Midbrain (tissue), 1 donor: ENCODE measurements at places on chromosomes 13 and 19.

DNA sequence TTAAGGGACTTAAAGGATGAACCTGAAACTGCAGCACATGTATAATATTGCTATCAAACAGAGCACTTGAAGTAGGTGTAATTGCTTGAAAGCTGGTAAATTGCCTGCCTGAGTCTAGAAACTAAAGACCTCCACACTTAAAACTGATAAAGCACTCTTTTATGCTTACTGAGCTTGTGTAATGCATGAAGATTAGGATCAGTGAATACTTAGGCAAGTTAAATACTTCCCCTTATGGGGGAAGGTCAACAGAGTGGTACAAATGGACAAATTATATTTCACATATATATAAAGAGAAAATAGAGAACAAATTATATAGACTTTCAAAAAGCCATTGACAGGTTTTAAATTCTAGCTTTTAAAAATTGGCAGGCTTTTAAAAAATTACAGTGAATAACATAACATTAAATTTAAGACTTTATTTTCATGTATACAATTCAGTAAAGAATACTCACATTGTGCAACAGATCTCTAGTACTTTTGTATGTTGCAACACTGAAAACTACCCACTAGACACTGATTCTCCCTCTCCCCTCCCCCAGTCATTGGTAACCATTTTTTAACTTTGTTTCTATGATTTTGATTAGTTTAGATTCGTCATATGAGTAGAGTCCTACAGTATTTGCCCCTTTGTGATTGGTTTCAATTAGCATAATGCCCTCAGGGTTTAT is 23.9 kb downstream of the PIBF1 start:
- DNase-seq: no peak

- DNase-seq: no peak
These were observed 54.6 kb upstream of the KCTD4 start for GRCh38 chr13:45255247-45255987.

GRCh38 chr13:113786262-113786841 is 27.3 kb downstream of the TMEM255B start:
- no peak for DNase-seq

DNA sequence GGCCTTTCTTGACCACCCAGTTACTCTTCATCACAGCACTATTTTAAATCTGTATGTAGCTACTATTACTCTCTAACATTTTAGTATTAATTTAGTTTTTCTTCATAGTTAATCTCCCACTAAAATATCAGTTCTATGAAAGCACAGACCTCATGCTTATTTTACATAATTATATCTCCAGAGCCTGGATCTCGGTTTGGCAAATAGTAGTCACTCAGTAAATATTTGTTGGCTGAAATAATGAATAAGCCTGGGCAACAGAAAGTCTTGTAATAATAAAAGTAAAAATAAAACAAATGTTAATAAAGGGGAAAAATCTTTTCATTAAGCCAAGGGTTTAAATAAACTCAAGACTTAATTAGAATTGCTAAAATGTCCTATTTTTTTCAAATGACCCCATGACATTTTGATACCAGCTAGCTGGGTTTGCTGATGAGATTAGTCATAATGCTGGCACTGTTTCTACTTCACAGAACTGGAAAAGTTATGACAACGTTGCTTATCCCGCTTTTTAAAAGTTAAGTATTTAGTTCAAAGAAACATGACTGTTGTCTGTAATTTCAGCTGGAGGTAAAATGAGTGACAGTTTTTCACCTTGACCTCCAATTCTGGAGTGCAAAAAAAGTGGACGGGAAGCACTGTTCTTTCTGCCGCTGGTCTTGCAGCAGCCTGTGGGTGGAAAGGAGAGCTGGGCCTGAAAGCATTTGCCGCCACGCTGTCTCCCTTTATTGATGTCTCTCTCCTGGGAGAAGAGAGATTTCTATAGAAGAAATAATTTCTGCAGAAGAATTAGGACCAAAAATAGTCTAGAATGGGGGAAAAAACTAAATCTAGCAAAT is 85.2 kb upstream of the SPATA13 start:
- no peak for DNase-seq

DNA sequence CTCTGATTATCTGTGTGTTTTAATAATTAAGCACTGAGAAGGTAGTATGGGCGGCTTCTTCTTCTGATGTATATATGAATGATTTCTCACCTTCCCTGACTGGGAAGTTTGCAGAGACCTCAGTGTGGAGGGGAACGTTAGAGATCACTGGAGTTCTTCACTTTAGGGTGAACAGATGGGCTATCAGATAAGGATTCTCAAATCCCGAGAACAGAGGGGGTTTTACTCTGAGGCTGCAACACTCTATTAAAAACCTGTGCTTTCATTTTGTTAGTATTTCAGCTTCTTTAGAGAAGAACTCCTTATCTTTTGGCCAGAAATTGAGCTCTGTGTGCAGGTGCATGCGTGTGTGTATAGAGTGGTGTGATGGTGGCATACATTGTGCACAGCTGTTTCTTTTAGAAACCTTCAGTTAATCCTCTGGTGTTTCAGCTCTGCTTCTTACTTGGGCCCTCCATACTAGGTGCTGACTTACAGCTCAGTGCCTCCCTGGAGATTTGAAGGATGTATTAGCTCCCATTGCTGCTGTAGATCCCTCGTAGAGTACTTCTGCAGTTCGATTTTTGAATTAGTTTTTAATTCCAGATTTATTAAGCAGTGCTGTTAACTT is 45.3 kb upstream of the PCDH9 start:
- DNase-seq: no peak

DNA sequence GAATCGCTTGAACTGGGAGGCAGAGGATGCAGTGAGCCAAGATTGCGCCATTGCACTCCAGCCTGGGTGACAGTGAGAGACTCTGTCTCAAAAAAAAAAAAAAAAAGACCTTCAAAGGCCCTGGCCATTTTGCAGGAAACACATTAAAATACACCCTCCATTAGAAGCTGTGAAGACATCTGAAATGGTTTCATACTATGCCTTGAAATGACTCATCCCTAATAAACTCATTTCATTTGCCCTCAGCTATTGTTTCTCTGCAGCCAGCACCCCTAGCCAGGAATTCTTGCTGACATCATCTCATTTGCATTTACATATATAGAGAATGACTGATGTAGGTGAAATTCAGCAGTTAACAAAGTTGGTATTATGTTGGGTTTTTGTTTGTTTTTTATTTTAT is 8.7 kb downstream of the EML2 start:
- DNase-seq: no peak

DNA sequence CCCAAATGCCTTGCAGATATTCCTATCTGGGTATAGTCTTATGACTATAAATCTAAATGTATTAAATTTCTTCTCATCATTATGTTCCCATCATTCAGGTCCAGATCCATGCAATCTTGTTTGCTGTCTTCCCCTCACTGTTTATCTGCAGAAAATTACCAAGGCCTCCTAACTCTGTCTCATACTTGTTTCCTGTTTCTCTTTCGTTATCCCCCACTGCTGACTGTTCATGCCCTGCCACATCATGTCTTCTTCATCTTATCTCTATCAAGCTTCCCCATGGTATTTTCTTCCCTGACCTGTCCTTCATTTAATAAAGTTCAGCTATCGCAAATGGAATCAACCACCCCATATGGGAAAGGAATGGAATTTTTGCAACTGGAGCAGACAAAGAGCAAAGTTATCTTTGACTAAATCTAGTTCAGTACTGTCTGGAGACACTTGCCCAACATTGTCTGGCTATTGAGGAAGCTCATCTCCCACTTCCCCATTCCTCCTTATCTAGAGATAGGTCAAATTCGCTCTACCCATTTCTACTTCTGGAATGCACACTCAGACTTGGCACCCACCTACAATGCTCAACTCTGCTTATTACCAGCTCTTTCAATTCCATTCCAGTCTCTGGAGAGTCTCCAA is 1358.1 kb downstream of the EFNB2 start:
- DNase-seq: peak; percentile 2

DNA sequence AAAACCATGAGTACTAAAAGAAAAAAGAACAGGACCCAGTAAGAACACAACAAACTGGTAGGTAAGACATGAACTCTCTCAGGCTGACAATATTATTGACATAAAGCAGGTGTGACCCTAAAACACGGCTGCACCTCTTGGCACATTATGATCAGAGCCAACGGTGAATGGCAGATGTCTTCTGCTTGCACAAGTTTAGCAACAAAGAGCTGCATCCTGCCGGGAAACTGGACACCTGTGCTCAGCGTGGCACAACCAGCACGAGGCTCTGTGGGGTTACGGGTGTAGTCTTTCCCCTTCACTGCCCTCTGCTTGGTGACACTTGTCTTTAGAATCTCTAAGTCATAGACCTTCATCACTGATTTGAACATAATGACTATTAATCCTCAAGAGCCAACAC is 97.9 kb downstream of the DOCK9 start:
- DNase-seq: no peak

- no peak for DNase-seq
These were observed 17.6 kb downstream of the TMEM38A start for GRCh38 chr19:16678498-16678897.

DNA sequence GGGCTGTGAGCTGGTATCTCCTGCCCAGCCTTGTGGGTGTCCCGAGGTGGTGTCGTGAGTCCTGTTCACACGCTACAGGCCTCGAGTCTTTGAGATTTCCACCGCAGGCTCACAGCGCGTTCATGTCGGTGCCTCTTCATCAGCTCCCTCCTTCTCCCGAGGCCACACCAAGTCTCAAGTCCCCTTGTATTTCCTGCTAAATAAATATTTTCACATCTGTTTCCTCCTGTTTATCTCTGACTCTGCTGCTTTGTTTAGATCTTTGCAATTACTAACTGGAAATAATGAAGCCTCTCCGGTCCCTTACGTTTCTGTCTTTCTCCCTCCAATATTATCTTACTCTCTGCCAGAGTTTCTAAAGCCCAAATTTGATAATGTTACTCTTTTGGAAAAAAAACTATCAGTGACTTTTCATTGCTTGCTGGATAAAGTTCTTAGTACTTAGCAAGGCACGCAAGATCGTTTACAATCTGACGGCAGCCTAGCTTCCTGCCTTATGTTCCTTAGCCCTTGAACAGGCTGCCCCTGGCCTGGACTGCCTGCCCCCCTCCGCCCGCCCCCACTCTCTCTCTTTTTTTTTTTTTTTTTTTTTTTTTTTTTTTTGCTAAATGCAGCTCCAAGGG is 130.5 kb upstream of the RNF113B start:
- DNase-seq: no peak

GRCh38 chr13:85427416-85427815 is 371.8 kb downstream of the SLITRK6 start:
- DNase-seq: no peak

- no peak for DNase-seq
These were observed 213.7 kb downstream of the RFC3 start for GRCh38 chr13:34031610-34032009.

DNA sequence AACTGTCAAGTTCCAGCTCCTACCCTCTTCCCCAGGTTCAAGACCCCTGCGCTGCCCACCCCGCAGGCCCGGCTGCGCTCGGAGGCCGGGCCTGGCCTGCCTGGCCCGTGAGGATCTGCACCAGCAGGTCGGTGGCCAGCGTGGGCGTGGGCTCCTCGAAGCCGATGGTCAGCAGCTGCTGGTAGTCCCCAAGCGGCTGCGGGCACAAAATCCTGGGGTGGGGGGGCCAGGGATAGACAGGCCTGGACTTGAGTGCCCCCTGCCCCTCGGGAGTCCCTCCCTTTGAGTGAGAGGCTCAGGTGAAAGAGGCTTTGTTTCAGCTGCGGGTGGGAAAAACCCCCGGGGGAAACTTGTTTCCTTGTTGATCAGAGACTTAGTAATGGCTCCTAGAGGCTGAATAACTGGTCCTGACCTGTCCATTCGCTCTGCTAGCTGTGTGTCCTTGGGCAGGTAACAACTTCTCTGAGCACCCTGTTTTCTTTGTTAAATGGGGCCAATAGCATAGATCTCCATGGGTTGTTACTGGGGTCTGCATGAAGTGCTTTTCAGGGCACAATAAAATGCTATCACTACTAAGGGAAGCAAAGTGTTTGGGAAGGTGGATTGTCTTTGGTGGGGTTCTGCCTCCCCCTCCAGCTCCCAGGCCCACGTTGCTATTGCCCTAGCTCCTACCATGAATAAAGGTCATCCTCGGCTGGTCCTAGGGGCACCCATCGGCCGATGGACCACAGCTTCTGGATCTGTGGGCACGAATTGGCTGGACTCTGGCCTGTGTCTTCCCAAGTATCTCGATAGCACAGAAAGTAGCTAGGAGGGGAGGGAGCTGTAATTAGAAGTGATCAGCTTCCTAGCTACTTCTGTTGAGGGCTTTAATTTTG is 3.5 kb downstream of the C19orf67 start:
- DNase-seq: no peak

DNA sequence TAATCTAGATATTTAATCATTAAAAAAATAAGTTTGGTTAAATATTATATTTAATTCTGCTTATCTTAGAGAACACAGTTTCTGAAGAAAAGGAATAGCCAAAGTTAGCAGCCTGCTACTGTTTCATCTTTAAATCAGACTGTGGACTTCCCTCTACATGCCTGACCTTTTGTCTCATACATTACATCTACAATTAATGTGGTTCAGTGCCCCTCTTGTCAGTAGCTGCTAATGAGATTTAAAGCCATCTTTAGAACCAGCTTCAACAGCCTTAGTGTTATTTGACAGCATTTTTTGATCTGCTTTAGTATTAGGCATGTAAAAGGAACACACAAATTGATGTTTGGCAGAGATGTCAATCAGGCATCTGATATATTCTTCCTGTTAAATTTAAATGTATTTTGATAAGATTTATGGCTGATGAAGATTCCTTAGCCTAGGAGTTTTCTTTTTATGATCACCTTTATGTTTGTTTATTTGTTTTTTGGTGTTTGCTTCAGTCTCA is 1925.8 kb upstream of the PRR20A start:
- no peak for DNase-seq

DNA sequence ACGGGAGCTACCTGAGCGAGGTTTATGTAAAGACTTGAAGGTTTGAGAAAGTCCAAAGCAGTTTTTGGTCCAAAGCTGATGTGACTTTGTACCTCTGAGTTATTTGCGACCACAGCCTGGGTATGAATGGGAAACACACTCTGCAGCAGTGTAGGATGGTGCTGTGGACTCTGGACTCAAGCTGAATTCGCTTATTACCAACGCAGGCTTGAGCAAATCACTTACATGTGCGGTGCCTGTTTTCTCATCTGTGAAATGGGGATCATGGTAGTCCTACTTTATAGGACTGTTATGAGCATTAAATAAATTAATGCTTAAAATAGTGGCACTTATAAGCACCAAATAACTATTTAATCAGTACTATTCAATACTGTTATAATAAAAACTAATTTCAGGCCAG is 176.5 kb downstream of the PAN3 start:
- no peak for DNase-seq

- DNase-seq: peak; percentile 73
These were observed 540 bp upstream of the ZFP36 start for GRCh38 chr19:39405958-39406655.

- peak; percentile 25 for DNase-seq
These were observed 49.5 kb upstream of the PABPC3 start for GRCh38 chr13:25046274-25046984.

GRCh38 chr19:6076675-6077463 is 33.4 kb downstream of the RFX2 start:
- DNase-seq: no peak

DNA sequence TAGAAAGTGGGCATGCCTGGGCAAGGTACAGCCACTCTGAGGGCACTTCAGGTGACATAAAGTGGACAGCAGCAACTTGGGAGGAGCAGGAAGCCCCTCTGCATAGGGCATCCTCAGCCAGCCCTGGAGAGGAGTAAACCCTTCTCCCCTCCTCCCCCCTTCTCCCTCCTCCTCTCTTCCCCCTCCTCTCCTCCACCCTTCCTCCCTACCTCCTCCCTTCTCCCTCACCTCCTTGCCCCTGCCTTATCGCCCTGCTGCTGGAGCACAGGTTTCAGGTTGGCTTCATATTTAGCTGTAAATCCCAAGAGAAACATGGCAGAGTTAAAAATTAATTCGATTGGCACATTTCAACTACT is 30.5 kb upstream of the ATP12A start:
- no peak for DNase-seq
